COR-L47 (cell line): ENCODE measurements at places on chromosomes 1 and 21.

GRCh38 chr21:26032263-26032662 lies 138.3 kb downstream of the APP start:
- DNase-seq, result no peak

DNA sequence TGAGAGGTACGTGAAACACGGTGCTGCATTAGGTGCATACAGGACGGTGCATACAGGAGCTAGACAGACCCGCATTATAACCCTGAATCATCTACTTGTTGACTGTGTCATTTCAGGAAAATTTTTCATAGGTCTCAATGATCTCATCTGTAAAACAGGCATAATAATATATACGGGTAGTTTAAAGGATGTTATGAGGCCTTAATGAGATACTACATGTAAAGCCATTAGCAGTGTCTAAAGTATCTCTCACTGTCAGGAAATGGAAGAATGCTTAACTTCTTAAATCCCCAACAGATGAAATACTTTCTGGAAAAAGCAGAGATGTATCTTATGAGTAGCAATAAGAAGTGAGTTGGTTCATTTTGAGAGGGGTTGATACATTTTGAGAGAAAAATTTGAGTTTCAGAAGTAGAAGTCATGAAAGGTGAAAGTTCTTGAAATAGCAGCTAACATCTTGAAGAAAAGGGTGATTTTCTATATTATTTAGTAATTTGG lies 669.6 kb downstream of the PTPRC start:
- no peak for DNase-seq

- DNase-seq, result no peak
Observed at GRCh38 chr1:177441281-177441680, 270.5 kb downstream of the BRINP2 start.

- DNase-seq, result no peak
Observed at GRCh38 chr1:117138106-117138505, 16.6 kb upstream of the TRIM45 start.

DNA sequence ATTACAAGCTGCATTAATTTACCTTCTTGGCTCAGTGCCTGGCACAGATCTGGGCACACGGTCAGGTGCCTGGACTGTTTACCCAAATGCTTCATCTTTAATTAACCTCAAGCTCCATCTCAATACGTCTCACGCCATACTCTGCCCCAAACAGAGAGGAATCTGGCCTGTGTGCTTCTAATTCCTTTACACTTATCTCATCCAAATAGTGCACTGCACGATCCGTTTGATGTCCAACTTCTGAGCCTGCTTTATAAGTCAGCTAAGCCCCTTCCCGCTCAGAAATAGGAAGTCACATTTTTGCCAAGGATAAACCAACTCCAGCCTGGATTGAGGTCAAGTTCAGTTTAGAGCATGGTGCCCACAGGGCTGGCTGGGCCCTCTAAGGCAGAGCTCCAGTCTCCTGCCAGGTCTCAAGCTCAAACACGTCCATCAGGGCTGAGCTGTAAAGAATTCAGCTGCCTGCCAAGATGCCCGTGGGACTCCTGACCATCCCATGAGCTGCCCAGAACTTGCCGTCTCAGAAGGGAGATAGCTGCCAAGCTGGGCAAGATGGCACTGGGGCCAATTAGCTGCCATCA lies 233.5 kb downstream of the TRABD2B start:
- DNase-seq, result no peak
